ENCODE measurements at places on chromosomes 3 and 15. TPM values are rescaled to one million over a fixed set of nuclear protein-coding genes. Genes with fewer than 3 reads are reported as not detected.
A peak's percentile ranks its signal among the peaks of the same experiment; 100 is the strongest.

BBS4 gene
- total RNA-seq: 34.4 TPM

GRCh38 chr3:59783468-59783988 lies 733.7 kb upstream of the CFAP20DC start:
- DNase-seq: no peak

GRCh38 chr3:184333190-184333589 lies 4.2 kb upstream of the FAM131A start:
- no peak for DNase-seq

- no peak for DNase-seq
These were observed 35.4 kb downstream of the PXYLP1 start for GRCh38 chr3:141266797-141267555.

DNA sequence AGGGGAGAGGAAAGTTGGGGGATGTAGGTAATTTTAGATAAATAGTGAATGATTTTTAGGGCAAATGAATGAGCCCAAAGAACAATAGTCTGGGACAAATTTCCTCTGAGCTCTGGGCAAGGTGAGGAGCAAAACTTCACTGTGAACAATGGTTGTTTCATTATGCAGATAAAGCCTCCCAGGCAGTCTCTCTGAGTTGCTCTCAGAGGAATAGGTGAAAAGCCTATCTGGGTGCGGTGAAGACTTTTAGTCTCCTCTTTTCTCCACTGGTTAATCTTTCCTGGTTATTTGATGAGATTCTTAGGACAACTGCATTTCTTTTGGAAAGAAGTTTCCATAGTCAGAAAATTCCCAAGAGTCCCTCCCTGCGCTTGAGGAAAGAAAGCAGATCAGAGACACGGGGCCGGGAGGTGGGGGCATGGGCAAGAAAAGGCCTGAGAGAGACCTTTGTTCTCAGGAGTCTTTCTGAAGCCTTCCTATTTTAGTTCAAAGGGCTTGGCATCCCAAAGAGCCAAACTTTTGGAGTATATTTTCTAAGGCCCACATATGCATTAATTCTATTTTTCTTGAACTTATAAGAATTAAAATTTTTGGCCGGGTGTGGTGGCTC lies 353.6 kb upstream of the SLCO3A1 start:
- DNase-seq: no peak

DNA sequence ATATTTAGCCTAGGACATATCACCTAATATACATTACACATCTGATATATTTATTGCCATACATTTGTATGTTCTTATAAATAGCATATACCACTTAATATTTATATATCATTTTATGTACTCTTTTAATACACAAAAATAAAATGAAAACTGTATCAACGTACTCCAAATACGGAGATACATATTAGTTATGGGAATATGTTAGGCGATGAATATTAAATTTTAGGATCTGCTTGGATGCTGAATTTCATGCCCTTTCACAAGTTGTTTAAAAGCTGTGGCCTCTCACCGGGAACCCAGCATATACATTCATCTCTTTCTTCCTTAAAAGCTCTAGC lies 50.6 kb downstream of the ZIC4 start:
- no peak for DNase-seq

- no peak for DNase-seq
These were observed 40.8 kb upstream of the PROK2 start for GRCh38 chr3:71825551-71826283.

HMCES gene
- total RNA-seq: 31.4 TPM

DNA sequence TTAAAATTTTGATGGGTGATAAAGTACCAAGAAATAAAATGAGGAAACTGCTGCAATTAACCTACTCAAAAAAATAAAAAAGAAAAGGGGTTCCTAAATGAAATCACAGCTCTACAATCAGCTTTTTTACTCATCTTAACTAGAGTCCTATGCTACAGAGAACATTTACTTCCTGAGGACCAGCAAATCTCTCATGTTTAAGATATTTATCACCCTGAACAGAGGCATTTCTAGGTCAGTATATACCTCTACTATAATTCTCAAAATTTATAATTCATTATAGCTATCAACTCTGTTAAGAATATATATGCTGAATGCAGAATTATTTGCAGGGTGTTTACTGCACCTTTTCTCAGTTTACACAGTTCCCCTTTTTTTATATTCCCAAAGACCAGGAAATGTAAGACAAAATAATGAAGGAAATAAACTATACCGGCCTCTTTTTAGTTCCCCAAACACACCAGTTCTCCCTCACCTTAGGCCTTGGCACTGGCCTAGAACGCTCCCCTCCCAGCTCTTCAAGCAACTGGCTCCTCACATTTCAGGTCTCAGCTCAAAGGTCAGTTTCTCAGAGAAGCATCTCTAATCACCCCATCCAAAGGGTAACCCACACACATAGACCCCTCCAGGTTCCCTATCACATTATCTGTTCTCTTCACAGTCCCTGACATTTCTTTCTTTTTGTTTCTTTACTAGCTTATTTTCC lies 71.1 kb downstream of the LRRFIP2 start:
- DNase-seq: no peak

GRCh38 chr3:142366434-142366833 lies 81.4 kb downstream of the XRN1 start:
- no peak for DNase-seq

DNA sequence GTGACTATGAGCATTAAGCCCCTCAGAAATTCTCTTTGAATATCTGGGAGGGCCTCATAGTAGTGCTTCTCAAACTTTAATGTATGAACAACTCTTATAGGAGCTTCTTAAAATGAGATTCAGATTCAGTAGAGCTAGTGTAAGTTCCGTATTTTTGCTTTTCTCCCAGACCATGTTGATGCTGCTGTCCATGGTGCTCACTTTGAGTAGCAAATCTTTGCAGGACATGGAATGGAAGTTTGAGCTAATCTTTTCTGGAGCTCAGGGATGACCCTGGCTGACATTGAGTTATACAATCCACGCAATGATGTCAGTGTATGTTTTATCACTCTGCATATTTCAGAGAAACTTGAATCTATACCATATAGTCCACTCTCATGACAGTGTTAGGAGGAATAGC lies 134.2 kb downstream of the OTOL1 start:
- DNase-seq: no peak

- DNase-seq: no peak
These were observed 50.5 kb downstream of the TNFAIP8L3 start for GRCh38 chr15:51044037-51044727.

DNA sequence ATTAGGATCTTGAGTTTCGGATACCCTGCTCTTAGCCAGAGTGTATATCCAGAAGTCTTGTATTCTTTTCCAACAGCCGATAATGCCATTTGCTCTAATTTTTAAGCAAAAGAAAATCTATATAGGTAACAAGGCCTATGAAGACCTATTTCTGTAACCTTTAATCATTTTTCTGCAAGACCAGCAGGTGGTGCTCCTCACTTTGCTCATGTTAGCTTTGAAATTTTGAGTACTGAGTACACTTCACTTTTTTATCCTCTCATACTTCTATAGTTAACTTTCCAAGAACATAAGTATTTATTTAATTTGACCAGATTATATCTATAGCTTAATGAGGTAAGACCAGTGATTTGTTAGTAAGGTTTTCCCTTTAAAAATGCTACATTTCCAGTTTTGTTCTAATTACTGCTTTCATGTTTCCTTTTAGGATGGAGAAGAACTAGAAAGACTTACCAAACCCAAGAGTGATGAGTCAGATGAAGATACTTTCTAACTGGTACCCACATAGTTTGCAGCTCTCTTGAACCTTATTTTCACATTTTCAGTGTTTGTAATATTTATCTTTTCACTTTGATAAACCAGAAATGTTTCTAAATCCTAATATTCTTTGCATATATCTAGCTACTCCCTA lies 20.5 kb downstream of the SLC35A5 start:
- DNase-seq: no peak

TNNC1 gene
- total RNA-seq: 119 TPM

GRCh38 chr3:197519801-197520211 lies 36.0 kb downstream of the BDH1 start:
- DNase-seq: peak; percentile 78

SLC30A4 gene
- total RNA-seq: 4.2 TPM

DNA sequence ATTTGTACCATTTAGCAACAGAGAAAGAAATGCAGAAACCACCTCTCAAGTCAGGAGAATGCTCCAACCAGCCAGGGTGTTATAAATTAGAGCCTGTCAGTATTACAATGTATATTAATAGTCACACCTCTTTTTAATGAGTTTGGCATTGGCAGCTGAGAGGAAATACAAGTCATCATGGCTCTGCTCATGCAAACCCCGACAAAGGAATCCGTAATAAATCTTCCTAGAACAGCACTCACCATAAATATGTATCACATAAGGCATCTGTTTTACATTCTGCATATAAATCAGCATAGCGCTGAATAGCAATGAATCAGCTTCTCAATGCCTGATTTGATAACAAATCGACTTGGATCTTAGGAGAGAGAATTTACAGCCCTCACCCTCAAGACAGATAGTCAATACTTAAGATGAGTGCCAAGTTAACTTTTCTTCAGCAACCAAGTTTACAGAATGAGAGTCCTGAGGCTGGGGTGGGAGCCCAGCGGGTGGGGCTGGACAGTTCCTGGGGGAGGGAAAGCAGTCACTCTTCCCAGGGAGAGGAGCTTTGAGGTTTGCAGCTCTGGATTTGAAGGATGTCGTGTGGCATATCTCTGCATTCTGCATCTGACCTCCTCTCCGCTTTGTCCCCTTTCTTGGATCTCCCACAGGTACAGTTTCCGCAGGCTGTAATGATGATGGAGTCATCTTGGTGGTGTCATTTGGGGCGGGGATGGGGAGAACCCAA lies 1034.4 kb upstream of the NR2F2 start:
- DNase-seq: no peak

CRYGS gene
- total RNA-seq: 2.9 TPM

GRCh38 chr3:178754852-178755510 lies 218.7 kb downstream of the KCNMB2 start:
- no peak for DNase-seq

DNA sequence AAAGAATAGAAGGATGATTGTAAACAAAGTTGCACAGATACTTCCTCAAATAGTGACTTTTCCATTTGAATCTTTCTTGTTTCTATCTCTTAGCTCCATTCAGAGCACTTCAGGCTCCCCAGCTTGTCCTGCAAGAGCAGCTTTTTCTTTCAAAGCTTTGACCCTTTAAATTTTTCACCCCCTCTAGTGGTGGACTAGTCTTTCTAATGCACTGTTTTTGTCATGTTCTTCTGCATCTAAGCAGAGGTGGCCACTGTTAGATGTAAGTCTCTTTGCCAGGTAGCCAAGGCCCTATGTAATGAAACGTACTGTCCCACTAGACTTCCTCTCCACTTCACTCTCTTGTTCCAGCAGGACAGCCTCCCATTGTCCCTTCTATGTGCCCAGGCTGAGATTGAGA lies 74.0 kb upstream of the MANF start:
- DNase-seq: no peak

DNA sequence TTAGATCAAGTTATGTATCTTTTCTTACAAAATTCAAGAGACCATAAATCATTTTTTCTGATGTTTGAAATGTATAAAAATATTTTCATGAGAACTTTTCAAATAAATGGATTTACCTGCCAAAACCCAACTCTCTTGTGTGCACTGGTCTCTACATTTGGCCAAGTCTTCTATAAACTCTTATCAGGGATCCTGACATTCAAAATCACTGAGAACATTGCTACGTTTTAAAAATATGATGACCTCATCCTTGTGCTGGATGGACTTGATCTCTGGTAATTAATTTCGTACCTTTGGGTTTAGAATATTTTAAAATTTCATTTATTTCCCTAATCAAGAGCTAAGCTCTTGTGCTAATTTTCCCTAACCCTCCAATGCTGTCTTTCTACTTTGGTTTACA lies 127.4 kb downstream of the ATP8B4 start:
- no peak for DNase-seq

- DNase-seq: no peak
These were observed 159.9 kb downstream of the KLF13 start for GRCh38 chr15:31486506-31486905.

DNA sequence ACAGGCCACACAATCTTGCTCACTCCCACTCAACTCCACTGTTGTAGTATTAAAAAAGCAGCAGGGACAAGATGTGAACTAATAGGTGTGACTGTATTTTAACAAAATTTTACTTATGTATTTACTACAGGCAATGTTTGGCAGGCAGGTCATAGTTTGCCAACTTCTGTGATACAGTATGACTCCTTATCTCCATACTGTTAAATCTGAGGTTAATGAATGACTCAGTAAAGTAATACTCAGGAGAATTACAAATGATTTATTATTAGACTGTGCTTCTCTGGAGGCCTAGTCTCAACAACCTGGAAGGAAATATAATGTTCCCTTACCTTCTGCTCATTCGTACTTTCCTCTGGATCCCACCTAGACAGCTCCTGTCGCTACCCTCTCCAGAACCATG lies 258.6 kb upstream of the KCNMB2 start:
- DNase-seq: no peak

ZNF148 gene
- 27.2 TPM for total RNA-seq

MME gene
- 79.0 TPM for total RNA-seq

ROBO2 gene
- 13.5 TPM for total RNA-seq

GPR15 gene
- total RNA-seq: 2.1 TPM

SOX14 gene
- total RNA-seq: not detected

PPM1L gene
- 25.6 TPM for total RNA-seq

GRCh38 chr3:20658491-20658890 lies 472.5 kb upstream of the SGO1 start:
- DNase-seq: no peak

LIPH gene
- total RNA-seq: 29.2 TPM

DNA sequence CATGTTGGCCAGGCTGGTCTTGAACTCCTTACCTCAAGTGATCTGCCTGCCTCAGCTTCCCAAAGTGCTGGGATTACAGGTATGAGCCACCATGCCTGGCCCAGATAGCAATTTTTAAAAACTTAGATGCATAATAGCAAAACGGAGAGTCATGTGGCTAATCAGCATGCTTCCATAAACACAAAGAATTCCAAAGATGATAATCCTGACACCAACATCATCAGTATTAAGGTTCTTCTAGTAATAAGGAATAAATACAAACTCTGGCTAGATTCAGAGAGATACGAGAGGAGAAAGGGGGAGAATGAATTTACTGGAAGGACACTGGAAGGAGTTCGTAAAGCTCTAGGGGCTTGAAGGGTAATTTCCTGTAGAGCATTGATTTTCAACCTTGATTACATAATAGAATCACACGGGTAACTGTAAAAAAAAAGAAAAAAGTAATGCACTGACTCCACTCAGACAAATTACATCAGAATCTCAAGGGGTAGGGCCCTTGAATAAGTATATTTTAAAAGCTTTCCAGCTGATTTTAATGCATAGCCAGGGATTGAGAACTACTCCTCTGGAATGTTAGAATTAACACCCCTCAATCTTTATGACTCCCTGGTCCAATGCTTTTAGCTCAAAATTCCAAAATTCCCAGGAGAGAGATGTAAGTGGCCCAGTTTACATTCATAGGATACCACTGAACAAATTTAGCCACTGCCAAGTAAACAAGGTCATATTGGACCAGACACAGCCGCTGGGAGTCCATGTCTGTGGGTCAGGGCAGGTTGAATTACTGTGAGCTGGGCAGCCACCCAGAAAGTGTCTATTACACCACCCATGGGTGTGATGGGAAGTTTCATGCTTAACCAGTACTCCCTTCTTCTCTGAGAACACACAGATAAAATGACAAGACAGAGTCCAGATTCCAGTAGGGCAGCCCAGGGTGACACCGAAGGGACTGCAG lies 243.9 kb downstream of the TBL1XR1 start:
- no peak for DNase-seq

ARL14 gene
- total RNA-seq: not detected
